ENCODE measurements at places on chromosomes 7 and 10.

DNA sequence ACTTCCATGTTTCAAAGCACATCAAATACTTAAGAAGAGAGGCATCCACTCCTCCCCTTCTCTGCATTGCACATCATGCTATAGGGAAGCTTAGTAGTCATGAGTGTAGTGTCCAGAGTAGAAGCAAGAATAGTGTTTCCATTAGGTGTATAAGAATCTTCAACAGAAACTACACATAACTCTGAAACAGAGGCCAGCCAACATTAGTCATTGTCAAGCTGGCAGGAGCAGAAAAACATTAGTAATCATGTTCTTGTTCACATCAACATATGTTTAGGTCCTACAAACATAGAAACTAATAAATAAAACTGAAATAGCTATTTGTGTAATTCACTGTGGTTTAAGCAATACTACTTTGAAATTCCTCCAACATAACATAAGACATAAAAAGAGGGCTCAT lies 370.2 kb downstream of the PPP1R3A start:
- DNase-seq: no peak

DNA sequence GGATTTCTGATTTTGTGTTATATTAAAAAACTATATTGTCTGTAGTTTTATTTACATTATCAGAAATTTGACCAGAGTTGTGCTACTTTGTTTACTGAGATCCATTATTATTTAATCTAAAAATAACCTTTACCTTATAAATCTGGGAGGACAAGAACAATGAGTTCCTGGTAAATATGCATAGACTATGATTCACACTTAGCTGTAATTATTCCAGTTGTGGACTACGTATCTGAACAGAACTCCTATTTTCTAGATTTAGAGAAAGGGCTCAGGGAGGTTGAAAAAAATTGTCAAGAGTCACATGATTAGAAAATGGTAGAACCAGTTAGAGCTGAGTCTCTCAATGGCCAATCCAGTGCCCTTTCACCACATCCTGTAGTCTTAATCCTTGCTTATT lies 4.2 kb upstream of the GPR158 start:
- DNase-seq: no peak

DNA sequence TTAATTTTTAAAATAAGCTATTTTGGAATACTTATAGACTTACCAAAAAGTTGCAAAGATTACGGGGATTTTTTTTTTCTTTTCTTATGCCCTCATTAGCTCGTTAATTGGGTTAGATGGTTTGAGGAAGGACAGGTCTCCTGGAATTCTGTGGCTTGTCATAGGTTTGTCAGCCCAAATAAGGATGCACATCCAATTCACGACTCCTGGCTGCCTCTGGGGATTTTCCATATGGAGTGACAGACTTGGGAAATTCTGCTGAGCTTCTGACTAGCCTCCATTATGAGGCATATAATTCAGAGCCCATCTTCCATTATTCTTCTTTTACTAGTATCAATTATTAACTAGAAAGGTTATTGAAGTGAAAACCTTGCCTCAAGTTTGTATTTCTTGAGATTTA lies 102.1 kb downstream of the AUTS2 start:
- no peak for DNase-seq

GRCh38 chr10:35743851-35744250 lies 101.8 kb upstream of the FZD8 start:
- DNase-seq: no peak

GRCh38 chr7:7895004-7895650 lies 73.5 kb upstream of the GLCCI1 start:
- DNase-seq: no peak

DNA sequence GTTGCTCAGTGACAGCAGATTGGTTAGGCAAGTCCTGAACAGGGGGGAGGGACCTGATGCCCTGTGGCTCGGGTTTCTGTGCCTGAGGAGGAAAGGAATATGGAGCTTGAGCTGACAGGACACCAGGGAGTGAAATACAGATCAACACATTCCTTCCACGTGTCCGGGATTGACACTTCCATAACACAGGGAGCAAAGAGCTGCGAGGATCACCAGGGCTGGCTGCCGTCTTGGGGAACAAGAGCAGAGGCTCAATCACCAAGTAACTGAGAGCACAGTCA lies 36.7 kb upstream of the EFCAB10 start:
- no peak for DNase-seq

DNA sequence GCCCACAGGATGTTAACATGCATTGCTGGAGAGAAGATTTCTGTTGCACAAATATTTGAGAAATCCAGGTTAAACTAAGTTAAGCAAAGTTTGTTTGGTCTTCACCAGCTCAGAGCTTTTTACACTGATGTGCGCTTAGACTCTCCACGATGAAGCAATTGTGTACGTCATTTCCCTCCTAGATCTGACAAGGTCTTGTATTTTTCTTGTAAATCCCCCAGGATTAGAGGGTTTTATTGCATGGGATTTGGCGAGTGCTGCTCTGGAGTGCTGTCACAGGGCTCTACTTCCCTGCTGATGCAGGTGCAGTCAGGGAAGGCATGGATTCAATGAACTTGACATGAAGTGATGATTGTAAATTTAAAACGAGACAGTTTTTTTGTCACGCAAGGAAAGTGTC lies 173.3 kb downstream of the PDE1C start:
- DNase-seq: no peak

- no peak for DNase-seq
These were observed 95.7 kb downstream of the CPED1 start for GRCh38 chr7:121084256-121084655.

DNA sequence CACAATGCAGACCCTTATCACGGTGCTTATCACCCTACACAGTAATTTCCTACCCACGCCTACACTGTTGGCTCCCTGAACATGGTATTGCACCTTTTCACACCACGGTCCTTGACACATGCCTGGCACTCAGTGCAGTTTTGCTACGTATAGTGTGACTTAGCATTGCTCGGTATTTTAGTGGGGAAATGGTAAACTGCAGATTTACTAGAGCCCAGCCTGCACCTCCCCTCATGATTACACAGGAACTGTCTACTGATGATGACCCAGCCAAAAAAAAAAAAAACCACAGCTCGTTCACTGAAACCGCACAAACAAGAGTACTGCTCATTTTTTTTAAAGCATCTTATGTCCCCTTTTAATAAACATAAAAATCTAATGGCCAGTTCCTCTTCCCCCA lies 124.2 kb upstream of the ZNF746 start:
- DNase-seq: no peak

GRCh38 chr7:87038993-87039690 lies 20.3 kb downstream of the ELAPOR2 start:
- DNase-seq: no peak

DNA sequence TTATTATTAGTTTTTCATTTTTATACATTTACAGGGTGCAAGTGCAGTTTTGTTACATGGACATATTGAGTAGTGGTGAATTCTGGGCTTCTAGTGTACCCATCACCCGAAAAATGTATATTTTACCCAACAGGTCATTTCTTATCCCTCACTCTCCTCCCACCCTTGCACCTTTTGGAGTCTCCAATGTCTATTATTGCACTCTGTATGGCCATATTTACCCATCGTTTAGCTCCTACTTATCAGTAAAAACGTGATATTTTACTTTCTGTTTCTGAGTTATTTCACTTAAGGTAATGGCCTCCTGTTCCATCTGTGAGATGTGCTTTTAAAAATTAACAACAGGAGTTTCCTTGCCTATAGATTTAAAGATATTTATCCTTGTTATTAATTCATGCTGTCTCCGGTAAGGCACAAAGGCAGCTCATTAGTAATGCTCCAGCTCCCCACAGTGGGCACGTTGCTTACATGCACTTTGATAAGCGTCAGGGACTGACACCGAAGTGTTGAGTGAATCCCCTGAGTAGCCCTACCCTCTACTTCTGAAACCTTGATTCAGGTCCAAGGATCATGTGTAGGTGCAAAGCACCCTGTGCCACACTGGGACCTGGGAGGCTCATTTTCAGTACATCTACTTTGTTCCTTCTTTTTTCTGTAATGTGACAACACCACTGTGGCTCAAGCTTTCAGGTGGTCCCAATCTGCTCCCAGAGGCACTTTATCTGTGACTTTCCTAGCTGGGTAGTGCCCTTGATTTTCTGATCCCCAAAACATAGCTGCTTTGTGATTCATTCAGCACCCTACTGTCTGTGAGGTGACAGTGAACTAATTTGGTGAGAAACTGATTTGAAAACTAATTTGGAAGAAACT lies 27.3 kb downstream of the HYAL4 start:
- peak; percentile 13 for DNase-seq

DNA sequence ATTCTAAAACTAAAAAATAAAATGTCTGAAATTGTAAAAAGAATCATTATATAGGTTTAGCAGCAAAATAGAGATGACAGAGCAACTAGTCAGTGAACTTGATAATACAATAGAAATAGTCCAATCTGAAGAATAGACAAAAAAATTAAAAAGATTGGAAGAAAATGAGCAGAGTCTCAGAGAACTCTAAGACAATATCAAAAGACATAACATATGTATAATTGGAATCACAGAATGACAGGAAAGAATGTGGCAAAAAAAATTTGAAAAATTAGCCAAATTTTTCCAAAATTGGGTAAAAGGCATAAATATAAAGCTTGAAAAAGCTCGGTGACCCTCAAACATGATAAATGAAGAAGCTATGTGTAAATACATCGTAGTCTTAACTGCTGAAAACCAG lies 38.0 kb upstream of the CASD1 start:
- no peak for DNase-seq
